Hindlimb muscle (tissue), 1 donor: ENCODE measurements at places on chromosomes 1 and 21.

DNA sequence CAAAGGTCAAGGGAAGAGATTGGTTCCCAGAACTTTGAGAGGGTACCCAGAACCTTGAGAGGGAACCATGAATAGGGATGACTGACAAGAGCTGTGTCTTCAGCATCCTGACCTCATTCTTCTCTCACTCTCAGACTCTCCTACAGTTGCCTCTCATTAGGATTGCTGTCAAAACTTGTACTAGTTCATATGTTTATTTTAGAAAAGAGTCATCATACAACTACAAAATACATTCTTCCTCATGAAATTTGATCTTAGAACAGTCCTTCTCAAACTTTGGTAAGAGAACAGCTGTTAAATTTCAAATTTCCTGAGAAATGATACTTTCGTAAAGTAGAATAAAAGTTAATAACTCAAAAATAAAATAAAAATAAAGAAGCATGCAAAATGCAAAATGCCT lies 161.4 kb upstream of the ZRANB2 start:
- no peak for DNase-seq

GRCh38 chr1:56658254-56658653 lies 13.1 kb downstream of the PRKAA2 start:
- no peak for DNase-seq

DNA sequence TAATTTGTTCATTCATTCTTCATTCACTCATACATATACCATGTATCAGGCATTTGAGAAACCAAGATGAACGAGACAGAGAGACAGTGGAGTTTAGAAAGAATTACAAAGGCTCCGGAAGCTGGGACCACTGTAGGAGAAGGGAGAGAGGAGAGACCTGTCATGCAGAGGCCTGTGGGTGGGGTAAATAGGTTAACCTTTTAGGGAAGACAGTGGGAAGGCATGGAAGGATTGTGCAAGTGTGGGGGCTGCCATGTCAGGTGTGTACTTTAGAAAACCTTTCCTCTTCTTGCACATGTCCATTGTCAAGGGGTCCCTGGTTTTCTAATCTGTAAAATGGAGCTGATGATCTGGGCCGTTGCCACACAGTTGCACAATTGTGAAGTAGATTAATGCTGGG lies 44.2 kb upstream of the POU3F1 start:
- no peak for DNase-seq

DNA sequence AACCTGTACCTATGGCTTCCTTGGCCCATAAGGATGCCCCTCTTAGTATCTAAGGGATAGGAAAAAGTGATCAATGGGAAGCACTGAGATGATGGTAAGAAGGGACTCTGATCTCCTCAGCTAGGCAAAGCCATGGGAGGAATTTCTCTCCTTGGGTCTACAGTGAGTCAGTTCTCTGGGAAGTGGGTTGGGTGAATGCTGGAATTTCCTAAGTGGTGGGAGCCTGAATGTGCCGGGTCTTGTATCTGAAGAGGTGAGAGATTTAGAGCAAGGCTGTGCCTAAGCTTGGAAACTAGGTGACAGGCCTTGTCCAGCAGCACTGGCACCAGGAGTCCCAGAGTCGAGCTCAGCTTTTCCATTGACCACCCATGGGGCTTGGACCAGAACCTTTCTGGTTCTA lies 96.3 kb upstream of the SLC2A1 start:
- DNase-seq = no peak

DNA sequence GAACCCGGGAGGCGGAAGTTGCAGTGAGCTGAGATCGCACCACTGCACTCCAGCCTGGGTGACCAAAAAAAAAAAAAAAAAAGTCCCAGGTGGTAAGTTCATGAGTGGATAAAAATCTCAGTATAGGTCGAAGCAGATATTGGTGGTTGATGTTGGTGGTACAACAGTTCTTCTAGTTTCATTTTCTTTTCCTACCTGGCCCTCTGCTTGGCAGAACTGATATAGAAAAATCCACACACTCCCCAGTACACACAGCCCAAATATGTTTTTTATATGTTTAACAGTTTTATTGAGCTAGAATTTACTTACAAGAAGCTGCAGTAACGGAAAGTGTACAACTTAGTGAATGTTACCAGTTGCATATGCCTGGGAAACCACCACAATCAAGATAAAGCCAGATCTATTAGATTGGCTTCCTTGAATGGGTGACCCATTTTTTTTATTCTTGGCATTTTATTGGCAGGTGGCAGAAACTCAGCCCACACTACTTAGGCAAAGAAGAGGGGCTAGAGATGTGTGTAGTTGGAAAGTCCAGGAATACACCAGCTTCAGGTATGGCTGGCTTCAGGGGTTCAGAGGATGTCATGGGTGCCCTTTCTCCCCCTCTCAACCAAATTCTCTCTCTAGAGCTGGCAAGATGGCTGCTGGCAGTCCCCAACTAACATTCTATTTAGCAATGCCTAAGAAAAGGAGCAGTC lies 118.3 kb upstream of the SLC25A33 start:
- no peak for DNase-seq

- no peak for DNase-seq
These were observed 25.1 kb downstream of the SLC45A1 start for GRCh38 chr1:8343044-8343443.

- DNase-seq = no peak
These were observed 2.0 kb downstream of the MAPKAPK2 start for GRCh38 chr1:206686478-206687249.

GRCh38 chr1:158674302-158674701 lies 12.2 kb downstream of the SPTA1 start:
- DNase-seq = no peak

GRCh38 chr1:86259390-86259789 lies 102.8 kb upstream of the COL24A1 start:
- no peak for DNase-seq

DNA sequence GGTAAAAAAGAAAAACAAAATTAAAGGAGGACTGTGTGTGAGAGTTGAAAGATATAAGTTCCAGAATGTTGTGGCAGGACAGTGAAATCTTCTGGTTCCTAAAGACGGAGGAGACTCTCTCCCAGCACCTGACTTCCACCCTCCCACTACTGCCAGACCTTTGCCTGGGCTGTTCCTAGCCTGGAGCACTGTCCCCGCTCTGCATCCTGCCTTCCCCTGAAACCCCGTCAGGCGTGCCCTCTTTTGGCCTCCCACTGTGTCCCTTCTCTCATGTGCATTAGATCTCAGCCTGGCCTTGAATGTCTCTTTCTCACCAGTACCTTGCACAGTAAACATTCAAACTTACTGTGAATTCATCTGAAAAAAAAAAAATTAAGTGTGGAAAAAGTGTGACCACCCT lies 74.1 kb downstream of the VPS26C start:
- DNase-seq = no peak

- no peak for DNase-seq
These were observed 33.9 kb downstream of the DNAJC6 start for GRCh38 chr1:65343286-65343685.

DNA sequence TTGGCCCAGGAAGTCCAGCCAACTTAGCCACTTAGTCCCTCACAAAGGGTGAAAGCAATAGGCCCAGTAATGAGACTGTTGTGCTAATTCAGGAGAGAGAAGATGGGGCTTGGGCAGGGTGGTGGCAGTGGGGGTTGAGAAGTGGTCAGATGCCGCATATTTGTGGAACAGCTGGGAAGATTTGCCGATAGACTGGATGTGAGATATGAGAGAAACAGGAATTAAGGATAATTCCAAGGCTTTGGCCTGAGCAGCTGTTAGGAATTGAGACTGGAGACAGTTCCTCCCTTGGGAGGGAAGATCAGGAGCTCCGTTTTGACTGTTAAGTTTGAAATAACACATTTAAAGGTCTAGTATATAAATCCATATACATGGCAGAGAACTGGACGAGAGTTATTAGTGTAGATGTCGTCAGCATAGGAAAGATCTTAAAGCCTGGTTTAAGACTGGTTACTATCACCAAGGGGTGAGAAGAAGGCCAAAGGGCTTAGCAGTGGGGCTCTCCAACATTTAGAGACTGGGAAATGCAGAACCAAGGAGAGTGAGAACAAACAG lies 323.7 kb upstream of the FAM78B start:
- DNase-seq = no peak

GRCh38 chr1:217673387-217673786 lies 42.2 kb downstream of the SPATA17 start:
- peak; percentile 9 for DNase-seq

DNA sequence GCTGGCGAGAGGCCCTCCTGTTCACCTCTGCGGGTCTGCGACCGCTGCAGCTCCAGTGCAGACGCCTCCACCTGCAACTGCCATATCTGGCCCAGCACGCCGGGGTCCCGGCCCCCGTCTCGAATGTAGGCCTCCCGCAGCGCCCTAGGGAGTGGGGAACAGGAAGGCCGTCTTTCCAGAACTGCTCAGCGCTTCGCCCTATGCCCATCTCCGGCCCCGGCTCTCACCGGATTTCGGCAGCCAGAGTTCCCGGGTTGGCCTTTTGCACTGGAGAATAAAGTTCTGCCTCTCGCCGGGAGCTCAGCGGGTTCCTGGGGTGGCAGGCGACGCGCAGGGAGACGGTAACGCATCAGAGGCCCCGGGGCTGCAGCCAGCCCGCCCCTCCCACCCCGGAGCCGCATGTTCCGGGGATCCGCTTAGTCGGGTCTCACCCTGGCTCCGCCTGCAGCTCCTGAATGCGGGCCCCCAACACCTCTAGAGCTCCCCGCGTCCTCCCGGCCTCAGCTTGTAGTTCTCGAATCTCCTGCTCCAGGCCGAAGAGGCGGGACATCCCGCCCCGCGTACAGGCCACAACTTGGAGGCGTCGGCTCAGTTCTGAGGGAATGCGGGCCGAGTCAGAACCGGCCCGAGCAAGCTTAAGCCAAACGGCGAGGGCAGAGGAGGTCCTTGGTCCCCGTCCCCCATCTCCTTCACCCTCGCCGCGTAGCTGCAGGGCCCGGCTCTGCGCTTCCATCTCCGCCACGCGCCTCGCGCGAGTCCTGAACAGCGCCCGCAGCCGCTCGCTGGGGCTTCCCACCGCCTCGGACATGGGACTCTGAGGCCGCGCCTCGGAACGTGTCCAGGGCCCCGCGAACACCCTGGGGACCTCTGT lies 1.1 kb downstream of the CCDC17 start:
- DNase-seq = peak; percentile 32

- DNase-seq = no peak
These were observed 12.7 kb downstream of the TRPM2 start for GRCh38 chr21:44365967-44366585.
